ENCODE measurements at places on chromosomes 7 and 10.

DNA sequence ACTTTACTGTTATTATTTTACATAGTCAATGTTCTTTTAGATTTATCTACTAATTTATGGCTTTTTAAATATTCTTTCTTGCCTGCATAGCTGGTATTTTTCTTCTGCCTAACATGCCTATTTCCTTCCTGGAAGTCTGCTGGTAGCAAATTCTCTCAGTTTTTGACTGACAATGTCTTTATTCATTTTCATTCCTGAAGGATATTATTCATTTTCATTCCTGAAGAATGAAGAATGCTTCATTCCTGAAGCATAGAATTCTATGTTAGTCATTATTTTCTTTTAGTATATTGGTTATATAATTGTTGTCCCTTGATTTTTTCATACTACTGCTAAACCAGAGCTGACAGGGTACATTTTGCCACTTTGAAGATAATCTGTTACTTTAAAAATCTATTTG, 41.8 kb downstream of the TMEM168 start:
- no peak for DNase-seq

DNA sequence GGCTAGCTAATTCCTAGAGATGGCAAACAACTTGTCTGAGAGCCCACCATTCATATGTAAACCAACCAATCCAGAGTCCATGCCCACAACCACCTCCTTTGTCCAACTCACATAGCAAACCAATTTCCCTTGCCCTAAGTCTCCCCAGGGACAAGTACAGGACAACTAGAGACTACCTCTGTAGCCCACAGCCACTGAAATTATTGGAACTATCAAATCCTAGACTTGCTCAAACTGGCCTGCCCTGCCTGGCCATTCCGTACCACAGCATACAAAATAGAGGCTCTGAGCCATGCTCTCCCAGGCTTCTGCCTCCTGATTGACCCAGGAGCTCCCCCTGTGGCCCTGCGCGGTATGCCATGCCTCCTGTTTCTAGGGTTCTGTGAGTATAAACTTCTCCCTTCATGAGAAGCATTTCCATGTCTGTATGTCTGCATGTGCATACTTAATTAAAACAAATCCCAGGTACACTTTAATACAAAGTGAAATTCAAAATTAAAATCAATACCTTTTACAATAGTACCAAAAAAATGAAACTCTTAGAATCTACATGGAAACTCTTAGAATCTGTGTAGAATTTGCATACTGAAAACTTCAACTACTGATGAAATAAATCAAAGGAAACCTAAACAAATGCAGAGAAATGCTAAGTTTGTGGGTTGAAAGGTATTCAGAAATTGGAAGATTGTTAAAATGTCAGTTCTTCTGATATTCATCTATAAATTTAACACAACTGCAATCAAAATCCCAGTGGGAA, 4.0 kb upstream of the HECW1 start:
- DNase-seq, result no peak

DNA sequence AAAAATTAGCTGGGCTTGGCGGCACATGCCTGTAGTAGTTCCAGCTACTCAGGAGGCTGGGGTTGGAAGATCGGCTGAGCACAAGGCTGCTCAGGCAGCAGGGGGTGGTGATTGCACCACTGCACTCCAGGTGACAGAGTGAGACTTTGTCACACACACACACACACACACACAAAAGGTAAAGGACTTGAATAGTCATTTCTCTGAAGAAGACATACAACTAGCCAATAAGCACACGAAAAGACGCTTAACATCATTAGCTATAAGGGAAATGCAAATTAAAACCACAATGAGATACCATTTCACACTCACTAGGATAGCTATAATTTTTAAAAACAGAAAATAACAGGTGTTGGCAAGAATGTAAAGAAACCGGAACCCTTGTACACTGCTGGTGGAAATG, 48.6 kb downstream of the HIP1 start:
- no peak for DNase-seq

- DNase-seq, result no peak
These were observed 106.9 kb upstream of the BET1 start for GRCh38 chr7:94111009-94111408.

- DNase-seq, result no peak
These were observed 126.1 kb downstream of the FAM204A start for GRCh38 chr10:118216020-118216419.

DNA sequence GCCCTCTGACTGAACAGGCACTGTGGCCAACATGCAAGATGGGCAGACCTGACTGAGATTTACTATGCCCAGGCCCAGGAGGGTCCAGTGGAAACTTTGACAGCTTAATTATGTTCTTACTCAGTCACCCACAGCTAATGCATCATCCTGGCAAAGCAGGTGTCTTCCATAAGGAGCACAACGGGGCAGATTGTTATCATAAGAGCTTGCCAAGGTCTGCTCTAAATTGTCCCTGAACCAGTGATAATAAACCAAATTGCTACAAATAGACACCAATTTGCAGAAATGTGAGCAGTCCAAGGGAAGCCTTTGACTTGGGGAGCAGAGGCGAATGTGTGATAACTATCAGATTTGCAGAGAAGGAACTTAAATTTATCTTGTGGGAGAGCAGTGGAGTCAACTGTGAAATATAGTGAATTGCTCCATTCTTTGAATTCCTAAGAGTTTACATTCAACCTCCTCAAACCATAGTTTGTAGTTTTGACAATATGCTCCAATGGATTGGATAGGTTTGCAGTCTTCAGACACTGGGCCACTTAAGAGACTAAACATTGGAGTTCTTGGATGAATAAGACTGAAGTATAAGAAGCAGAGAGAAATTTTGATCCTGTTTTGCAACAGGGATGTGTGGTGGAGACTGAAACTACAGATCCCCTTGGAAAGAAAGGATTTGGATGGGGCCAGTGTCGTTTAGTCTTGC, 494.7 kb downstream of the CCSER2 start:
- no peak for DNase-seq

DNA sequence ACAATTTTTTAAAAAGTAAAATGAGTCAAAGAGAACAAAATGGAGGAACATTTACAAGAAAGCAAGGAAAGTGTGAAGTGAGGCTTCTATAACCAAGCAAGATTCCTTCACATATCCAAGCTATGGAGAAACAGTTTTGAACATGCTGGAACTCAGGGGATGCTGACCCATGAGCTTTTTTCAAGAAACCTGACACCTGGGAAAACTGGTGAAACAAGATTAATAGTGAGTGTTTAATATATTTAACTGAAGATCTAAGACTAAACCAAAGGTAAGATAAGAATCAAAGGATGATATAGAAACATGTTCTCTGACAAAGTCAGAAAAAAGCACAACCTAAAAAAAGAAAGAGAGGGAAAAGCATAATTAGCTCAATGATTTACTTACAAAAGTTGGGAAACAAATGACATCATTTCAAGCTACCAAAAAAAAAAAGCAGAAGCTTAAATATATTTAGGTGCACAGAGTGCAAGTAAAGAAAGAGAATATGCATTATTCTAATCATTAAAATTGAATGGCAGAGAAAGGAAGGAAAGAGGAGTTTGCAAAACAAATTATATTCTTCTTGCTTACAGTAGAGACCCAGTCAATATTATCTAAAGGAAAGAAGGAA, 24.9 kb downstream of the C7orf25 start:
- no peak for DNase-seq

- DNase-seq, result no peak
These were observed 150.0 kb upstream of the RSU1 start for GRCh38 chr10:16966991-16967865.

DNA sequence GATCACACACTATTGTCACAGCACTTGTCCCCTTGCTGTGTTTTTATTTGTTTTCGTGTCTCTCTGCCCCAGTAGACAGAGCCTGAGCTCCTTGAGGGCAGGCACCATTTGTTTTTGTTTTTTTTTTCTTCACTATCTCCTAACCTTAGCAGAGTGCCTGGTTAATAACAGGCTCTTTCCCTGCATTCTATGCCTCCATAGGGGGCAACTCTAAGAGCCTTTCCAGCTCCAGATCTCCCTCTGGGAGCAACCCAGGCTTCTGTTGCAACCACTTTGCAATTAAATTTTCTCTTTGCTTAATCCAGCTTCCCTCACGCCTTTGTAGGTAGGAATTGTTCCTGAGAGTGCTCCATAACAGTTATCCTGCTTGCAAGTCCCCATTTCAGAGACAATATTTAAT, 148.4 kb downstream of the PLXDC2 start:
- DNase-seq, result no peak

Data from COR-L47 (cell line).